ENCODE measurements at places on chromosomes 3 and 15.
A peak's percentile ranks its signal among the peaks of the same experiment; 100 is the strongest.

- no peak for DNase-seq
Measured at GRCh38 chr15:49464522-49464921, 41.5 kb downstream of the FGF7 start.

GRCh38 chr3:106380232-106380631, 511.4 kb upstream of the CBLB start:
- peak; percentile 9 for DNase-seq

DNA sequence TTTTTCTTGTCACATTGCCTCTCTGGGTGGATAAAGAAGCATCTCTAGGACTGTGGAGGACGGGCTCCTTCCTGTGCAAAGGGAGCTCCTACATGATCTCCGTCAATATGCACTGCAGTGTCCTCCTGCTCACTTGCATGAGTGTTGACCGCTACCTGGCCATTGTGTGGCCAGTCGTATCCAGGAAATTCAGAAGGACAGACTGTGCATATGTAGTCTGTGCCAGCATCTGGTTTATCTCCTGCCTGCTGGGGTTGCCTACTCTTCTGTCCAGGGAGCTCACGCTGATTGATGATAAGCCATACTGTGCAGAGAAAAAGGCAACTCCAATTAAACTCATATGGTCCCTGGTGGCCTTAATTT, 478 bp downstream of the GPR15 start:
- DNase-seq, result no peak

- peak; percentile 71 for DNase-seq
Measured at GRCh38 chr3:106560451-106560966, 691.7 kb upstream of the CBLB start.

- peak; percentile 51 for DNase-seq
Measured at GRCh38 chr3:65883613-65884012, 155.1 kb downstream of the MAGI1 start.

GRCh38 chr3:150346981-150347863, 60.9 kb upstream of the TSC22D2 start:
- peak; percentile 70 for DNase-seq

DNA sequence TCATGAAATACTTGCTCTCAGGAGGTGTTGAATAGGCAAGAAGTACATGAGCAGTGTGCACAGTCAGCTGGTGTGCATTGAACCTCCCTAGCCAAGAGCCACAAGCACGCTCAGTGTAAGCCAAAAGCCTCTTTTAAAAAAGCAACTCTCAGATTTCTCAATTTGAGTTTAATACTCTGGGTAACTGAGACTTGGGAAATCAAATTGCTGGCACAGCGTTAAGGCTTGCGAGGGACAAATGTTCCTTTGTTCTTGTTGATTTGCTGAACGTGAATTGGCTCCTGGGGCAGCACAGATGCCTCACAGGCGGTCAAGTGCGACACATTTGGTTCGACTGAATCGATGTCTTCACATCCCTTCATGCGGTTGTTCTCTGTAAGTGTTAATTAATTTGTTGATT, at the start of gene FAM240A:
Gene FAM240A, plus strand, starts transcription at position 202 of the 400 bp plus-strand sequence. Its CDS starts 159 bp downstream, at position 361.
- no peak for DNase-seq

GRCh38 chr3:179768080-179768479, 115.2 kb downstream of the USP13 start:
- DNase-seq, result peak; percentile 80

GRCh38 chr3:185655426-185656320, 69.6 kb downstream of the SENP2 start:
- no peak for DNase-seq

DNA sequence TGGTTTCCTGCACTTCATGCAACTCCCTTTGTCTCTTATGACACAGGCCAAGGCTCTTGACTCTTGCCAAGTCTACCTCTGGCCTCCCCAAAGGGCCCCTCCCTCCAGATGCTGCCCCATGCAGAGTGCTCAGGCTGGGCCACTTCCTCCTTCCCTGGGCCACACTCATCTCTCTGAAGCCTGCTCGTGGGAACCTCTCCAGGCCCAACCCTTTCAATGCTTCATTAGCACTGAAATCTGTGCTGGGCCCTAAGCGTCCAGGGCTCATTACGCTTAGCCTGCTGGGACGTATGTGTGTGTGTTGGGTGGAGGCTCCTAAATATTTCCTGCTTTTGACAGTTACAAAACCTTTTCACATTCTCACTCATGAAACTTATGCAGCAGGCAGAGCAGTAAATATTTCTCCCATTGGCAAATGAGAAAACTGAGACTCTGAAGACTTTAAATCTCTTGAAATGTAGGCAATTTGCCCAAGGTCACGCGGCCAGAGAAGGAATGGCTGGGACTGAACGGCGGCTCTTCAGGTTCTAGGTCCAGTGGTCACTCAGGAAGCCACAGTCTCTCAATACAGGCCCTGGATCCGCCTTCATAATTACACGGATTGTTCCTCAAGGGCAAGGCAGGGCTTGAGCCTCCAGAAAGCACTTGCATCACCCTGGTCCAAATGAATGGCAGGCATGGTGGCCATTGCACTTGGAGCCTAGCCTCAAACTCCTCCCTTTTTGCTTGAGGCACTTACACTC, 241.7 kb upstream of the HES1 start:
- DNase-seq, result no peak

DNA sequence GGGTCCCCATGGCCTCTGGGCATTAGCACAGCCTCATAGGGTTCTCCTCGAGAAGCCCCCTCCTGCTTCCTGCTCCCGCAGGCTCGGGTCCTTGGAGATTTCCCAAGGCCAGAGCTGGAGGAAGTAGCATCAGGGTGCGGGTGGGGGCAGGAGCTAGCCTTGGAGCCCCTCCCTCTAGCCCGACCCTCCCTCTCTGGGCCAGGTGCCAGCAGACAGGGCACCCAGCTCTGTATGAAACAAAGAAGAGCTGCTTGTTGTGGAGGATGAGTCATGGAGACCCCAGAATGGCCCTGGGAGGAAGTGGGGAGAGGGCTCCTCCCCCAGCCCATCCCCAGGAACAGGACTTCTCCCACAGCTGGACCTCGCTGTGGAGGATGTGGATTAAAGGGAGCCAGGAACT, 29.2 kb downstream of the EPHB3 start:
- DNase-seq, result no peak

DNA sequence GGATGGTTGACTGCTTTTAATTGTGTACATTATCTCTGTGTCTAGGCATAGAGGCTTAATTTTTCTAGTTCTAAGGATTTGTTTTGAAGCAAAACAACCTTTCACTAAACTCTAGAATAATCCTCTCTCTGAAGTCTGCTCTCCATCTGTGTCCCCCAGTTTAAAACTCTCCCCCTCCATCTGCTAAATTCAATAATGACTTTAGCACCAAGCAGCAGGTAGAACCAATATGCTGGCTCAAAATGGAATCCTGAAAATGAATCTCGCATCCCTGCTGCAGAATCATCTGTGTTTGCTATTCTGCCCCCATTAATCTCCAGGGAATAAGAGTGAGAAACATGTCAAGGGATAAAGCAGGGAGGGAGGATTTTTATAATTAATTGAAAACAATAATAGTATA, 111.8 kb downstream of the TUSC7 start:
- DNase-seq, result no peak

DNA sequence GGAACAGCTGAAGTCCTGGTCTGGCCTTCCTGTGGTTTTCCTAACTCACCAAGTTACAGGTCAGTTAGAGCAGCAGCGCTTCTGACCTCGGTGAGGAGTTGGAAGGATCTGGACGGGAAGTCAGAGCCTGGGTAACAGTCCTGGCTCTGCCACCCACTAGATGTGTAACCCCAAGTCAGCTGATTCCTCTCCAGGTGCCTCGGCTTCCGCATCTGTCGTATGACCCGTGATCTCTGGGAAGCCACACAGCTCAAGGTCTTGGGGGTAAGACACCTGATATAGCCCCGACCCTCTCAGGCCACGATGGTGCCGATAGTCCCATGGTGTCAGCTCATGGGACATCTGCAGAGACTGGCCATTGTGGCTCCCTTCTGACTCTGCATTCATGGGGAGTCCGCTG, 8.3 kb upstream of the PIGZ start:
- DNase-seq, result no peak

DNA sequence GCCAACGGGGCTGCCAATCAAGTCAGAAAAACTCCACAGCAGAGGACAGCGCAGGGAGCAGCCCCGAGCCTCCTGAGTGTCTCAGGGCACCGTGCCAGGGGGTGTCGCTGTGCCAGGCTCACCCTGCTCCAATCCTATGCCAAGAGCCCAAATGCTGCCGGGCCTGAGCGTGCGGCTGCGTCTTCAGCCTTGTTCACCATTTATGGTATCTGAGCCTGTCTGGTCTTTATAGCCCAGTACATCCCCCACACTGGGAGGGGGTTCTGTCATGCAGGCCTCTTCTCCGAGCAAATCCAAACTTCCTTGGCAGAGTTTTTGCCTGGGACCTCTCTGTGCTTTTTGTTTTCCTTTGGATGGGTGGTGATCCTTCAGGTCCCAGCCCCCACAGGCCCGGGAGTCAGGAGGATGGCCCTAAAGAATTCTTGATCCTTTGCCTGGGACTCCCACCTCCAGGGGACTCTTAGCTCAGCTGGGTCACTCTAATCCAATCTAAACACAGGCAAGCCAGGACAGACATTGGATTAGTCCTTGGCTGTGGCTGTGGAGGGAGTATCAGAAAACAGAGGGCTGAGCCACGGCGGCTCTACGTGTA, 135.1 kb upstream of the HACD2 start:
- DNase-seq, result no peak

- DNase-seq, result no peak
Measured at GRCh38 chr15:37100966-37101215, 542 bp upstream of the MEIS2 start.

DNA sequence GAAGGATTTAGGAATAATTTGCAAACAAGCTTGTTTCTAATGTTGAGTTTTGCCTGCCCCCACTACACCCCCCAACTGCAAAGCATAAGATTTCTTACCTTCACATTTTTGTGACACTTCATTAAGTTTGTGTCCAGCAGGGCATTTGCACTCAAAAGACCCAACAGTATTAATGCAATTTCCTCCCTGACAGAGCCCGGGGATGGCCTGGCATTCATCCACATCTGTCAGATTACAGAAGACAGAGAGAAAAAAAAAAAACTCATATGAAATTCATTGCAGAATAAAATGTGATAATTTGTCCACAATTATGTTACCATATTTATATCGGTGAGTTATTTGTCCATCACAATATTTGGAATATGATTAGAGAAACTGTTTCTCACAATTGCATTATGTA, 111.5 kb downstream of the FBN1 start:
- DNase-seq, result peak; percentile 30

- no peak for DNase-seq
Measured at GRCh38 chr15:40941068-40941527, 12.0 kb downstream of the DLL4 start.

- DNase-seq, result no peak
Measured at GRCh38 chr15:84855136-84855535, 29.3 kb upstream of the SLC28A1 start.

- DNase-seq, result no peak
Measured at GRCh38 chr3:35757991-35758757, 118.8 kb downstream of the ARPP21 start.

- DNase-seq, result peak; percentile 92
Measured at GRCh38 chr15:70765504-70766281, 2.3 kb upstream of the UACA start.

- DNase-seq, result no peak
Measured at GRCh38 chr3:23241256-23241655, 38.1 kb downstream of the UBE2E2 start.

DNA sequence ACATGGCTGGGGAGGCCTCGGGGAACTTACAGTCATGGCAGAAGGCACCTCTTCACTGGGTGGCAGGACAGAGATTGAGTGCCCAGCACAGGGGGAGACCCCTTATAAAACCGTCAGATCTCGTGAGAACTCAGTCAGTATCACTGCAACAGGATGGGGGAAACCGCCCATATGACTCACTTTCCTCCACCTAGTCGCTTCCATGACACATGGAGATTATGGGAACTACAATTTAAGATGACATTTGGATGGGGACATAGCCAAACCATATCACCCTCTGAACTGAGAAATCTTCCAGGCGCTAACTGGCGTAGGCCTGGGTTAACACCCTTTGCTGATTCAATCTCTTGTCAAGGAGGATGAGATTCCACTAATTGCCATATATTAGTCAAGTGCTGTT, 392.3 kb downstream of the FEZF2 start:
- no peak for DNase-seq

DNA sequence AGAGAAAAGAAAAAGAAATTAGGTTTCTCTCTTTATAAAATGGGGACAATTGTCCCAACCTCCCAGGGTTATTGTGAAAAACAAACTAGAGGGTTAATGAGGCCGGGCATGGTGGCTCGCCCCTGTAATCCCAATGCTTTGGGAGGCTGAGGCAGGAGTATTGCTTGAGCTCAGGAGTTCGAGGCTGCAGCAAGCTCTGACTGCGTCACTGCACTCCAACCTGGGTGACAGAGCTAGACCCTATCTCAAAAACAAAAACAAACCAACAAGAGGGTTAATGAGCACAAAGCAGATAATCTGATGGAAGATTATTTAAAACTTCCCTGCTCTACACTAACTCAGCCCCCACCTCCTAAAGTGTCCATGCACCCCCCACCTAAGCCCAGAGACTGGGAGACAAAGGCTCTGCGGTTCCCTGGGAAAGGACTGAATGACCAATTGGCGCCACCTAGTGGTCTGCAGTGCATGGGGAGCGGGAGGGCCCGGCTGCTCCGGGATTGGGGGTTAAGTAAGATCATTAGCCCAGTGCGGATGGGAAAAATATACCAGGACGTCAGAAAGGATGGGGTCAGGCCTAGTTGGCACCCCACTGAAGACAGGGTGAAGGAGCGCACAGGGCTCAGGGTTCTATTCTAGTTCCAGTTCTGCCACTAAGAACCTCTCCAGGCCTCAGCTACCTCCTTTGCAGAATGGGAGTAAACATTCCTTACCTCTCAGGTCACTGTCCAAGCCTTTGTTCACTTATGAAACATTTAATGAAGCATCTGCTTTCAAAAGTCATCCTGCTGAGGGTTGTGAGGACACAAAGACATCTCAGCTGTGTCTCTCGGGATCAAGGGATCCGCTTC, 15.6 kb downstream of the PIF1 start:
- peak; percentile 73 for DNase-seq

DNA sequence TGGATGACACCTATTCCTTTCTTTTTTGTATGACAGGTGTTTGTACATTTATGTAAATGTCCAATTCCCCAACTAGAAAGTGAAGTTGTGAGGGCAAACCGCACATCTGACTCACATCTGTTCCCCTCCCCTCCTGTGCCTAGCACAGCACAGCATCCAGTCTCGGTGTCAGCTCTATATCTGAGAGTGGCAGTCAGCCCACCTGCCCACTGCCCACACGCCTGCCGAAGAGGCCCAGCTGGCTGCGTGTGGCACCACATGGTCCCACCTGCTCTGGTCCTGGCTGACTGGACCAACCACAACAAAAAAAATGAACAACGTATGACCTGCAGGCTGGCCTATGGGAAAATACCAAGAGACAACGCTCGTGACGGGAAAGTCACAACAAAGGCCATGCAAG, 62.8 kb downstream of the XXYLT1 start:
- DNase-seq, result no peak

DNA sequence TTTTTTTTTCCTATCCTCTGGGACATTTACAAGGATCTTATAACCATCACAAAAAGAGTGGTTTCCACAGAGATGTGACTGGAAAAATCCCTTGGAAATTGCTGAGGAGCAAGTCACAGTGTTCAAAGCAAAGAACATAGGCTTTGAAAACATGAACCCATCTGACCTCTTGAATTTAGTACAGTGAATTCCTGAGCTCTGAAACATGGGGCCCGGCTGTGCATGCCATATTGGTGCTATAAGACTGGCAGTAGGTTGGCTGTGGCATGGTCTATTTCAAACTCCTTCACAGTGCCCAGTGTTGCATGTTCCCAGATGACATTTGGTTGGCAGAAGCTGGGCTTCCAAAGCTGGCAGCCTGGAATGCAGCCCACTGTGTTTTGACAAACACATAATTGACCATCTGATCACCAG, 202.2 kb downstream of the TIGIT start:
- DNase-seq, result peak; percentile 91

- DNase-seq, result no peak
Measured at GRCh38 chr3:132351222-132351806, 34.1 kb downstream of the ACP3 start.
